B cell (primary cell): ENCODE measurements at places on chromosomes 6 and 20. TPM values are rescaled to one million over a fixed set of nuclear protein-coding genes. Genes with fewer than 3 reads are reported as not detected.

Gene PSMA7
- total RNA-seq = 140 TPM in 2 replicates

Gene DNAH8
- 1.0 and 1.1 TPM in 2 replicates for total RNA-seq

Gene ANKRD66
- not detected in 2 replicates for total RNA-seq

Gene CST5
- not detected in 2 replicates for total RNA-seq

Gene HRH3
- total RNA-seq = not detected in 2 replicates

Gene LAMA4
- not detected in 2 replicates for total RNA-seq

Gene PLAGL1
- total RNA-seq = 32.6 and 36.0 TPM in 2 replicates

Gene GLP1R
- total RNA-seq = not detected in 2 replicates

Gene TAAR5
- total RNA-seq = not detected in 2 replicates

Gene FAM217A
- total RNA-seq = not detected in 2 replicates

Gene KCNK5
- 0.07 TPM in 1 of 2 replicates, not detected in the other for total RNA-seq

Gene PPIL4
- 34.3 and 36.1 TPM in 2 replicates for total RNA-seq

Gene HLA-G
- total RNA-seq = 6.4 and 8.8 TPM in 2 replicates

Gene SDCBP2
- 1.2 and 1.3 TPM in 2 replicates for total RNA-seq

Gene STX11
- 10.3 and 11.6 TPM in 2 replicates for total RNA-seq

Gene HLA-DOB
- total RNA-seq = 109 TPM in 2 replicates

Gene TRERF1
- total RNA-seq = 6.1 and 6.7 TPM in 2 replicates

Gene SLC22A23
- 0.75 and 1.4 TPM in 2 replicates for total RNA-seq

Gene HMGCLL1
- not detected in 2 replicates for total RNA-seq

Gene APOBEC2
- not detected in 2 replicates for total RNA-seq

Gene DSP
- not detected in 2 replicates for total RNA-seq

Gene PAK5
- not detected in 2 replicates for total RNA-seq

Gene DOP1A
- total RNA-seq = 28.3 and 37.5 TPM in 2 replicates

Gene PDE7B
- total RNA-seq = 7.5 and 9.2 TPM in 2 replicates

Gene RBPJL
- not detected in 2 replicates for total RNA-seq

Gene DACT2
- total RNA-seq = not detected in 2 replicates

Gene SLC35F1
- total RNA-seq = not detected in 2 replicates

Gene PPIL1
- 7.0 and 10.5 TPM in 2 replicates for total RNA-seq

Gene TREML2
- total RNA-seq = 9.6 and 10.3 TPM in 2 replicates

Gene GPR63
- 0.10 and 0.12 TPM in 2 replicates for total RNA-seq

Gene MAP3K4
- 93.0 and 105 TPM in 2 replicates for total RNA-seq

Gene C20orf202
- not detected in 2 replicates for total RNA-seq

Gene ATP9A
- 0.22 and 0.32 TPM in 2 replicates for total RNA-seq

Gene TUBB
- total RNA-seq = 288 and 295 TPM in 2 replicates

Gene C20orf204
- total RNA-seq = 2.5 TPM in 2 replicates

Gene UBE2C
- 0.54 TPM in 1 of 2 replicates, not detected in the other for total RNA-seq

Gene CD109
- total RNA-seq = 0.15 TPM in 2 replicates

Gene NOTCH4
- 10.2 and 10.3 TPM in 2 replicates for total RNA-seq

Gene GHRH
- total RNA-seq = not detected in 2 replicates

Gene VGLL2
- total RNA-seq = not detected in 2 replicates

Gene GTSF1L
- total RNA-seq = 0.84 TPM in 1 of 2 replicates, not detected in the other

Gene SFTA2
- not detected in 2 replicates for total RNA-seq

Gene FHL5
- not detected in 2 replicates for total RNA-seq

Gene IP6K3
- total RNA-seq = not detected in 2 replicates

Gene CCN2
- 0.81 and 1.0 TPM in 2 replicates for total RNA-seq

Gene SLC25A27
- 1.9 and 3.8 TPM in 2 replicates for total RNA-seq

Gene FLRT3
- 0.17 TPM in 1 of 2 replicates, not detected in the other for total RNA-seq

Gene ARMC2
- 4.9 and 9.9 TPM in 2 replicates for total RNA-seq

Gene ALDH5A1
- total RNA-seq = 26.3 and 28.3 TPM in 2 replicates

Gene DOK5
- not detected in 2 replicates for total RNA-seq

Gene ORC3
- total RNA-seq = 27.8 and 31.2 TPM in 2 replicates

Gene SLC17A3
- total RNA-seq = not detected in 2 replicates

Gene HLA-DRA
- total RNA-seq = 2,785 and 2,881 TPM in 2 replicates
